ENCODE measurements at places on chromosomes 7 and 10.

DNA sequence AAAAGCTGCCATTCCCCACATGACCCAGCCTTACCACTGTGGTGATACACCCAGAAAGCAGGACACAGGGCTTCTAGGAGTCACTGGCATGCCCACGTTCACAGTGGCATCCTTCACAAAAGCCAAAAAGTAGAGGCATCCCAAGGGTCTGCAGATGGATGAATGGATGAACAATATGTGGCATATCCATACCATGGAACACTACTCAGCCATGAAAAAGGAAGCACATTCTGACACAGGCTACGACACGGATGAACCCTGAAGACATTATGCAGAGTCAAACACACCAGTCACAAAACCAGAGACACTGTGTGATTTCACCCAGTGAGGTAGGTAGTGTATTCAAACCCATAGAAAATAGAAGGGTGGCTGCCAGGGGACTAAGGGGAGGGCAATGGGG lies 104.7 kb upstream of the DDC start:
- no peak for DNase-seq

DNA sequence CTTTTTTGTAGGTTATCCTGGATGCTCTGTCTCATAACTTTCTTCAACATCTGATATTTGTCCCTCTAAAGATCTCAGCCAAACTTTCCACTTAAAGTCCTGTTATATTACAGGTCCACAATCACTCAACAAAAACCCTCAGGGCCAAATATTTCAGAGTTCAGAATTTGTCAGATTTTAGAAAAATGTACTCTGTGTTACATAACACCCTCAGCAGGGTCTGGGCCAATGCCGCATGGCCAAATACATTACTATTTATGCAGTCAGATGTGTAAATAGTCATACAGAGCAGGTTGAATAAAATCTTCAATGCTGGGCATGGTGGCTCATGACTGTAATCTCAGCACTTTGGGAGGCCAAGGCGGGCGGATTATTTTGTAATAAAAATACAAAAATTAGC lies 11.5 kb downstream of the RAB19 start:
- DNase-seq = no peak

DNA sequence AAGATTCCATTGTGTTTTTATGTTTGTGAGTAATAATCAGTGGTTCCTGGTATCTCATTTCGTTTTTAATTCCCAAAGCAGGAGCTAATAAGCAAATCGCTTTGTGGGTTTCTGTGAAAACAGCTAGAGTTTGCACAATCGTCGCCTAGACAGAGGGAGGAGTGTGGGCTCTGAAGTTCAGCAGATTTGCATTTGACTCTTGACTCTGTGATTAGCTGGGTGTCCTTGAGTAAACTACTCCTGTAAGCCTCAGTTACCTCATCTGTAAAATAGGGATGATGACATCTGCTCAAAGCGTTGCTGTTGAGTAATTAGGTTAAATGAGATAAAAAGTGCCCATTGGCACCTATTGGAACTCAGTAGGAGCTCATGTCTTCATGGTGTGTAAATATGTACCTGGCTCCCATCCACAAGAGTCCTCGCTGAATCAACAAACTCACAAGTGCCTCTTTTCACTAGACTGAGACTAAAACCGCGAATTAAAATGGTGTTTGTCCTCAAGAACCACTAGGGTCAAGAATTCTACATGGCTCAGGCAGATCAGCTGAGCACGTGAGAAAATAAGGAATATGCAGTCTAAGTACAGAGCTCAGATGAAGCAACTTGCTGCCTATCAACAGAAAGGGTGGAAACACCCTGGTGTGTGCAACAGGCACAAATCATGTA lies 385.8 kb upstream of the C7orf33 start:
- DNase-seq = no peak

DNA sequence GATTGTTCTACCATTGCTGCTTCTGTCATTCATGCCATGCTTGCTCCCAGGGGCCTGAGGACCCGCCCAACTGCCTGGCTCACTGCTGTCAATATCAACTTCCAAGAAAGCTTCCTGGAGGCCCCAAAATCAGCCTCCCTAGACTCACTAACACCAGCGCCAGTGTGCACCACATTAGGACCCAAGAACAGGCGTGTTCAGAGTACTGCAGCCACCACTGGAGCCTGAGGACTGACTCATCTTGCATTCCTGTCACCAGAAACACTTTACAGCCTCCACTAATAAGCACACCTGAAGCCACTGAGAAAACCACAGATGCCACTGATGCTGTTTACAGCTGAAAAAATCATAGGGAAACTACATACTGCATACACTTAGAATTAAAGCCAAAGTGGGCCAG lies 1284.3 kb downstream of the TYW1 start:
- no peak for DNase-seq

- DNase-seq = no peak
Observed at GRCh38 chr7:135745703-135746312, 2.8 kb downstream of the FAM180A start.

GRCh38 chr7:143504937-143505297 lies 27.2 kb downstream of the TAS2R41 start:
- DNase-seq = no peak

GRCh38 chr10:77121829-77122228 lies 515.8 kb downstream of the KCNMA1 start:
- DNase-seq = no peak

GRCh38 chr7:115087437-115087836 lies 165.5 kb downstream of the MDFIC start:
- DNase-seq = no peak

- DNase-seq = no peak
Observed at GRCh38 chr10:44775402-44775741, 135.8 kb upstream of the TMEM72 start.

GRCh38 chr10:4051011-4051640 lies 266.1 kb upstream of the KLF6 start:
- no peak for DNase-seq

GRCh38 chr7:54066643-54067042 lies 475.5 kb upstream of the VSTM2A start:
- no peak for DNase-seq

GRCh38 chr7:150466477-150466876 lies 16.0 kb downstream of the GIMAP8 start:
- no peak for DNase-seq
